Right hindlimb (tissue), 1 donor: ENCODE measurements at places on chromosomes 4 and X.
A peak's percentile ranks its signal among the peaks of the same experiment; 100 is the strongest.

- no peak for DNase-seq
Measured at GRCh38 chrX:31497086-31497485, 425.2 kb upstream of the FTHL17 start.

- DNase-seq: no peak
Measured at GRCh38 chr4:88826771-88827170, 129.1 kb upstream of the NAP1L5 start.

DNA sequence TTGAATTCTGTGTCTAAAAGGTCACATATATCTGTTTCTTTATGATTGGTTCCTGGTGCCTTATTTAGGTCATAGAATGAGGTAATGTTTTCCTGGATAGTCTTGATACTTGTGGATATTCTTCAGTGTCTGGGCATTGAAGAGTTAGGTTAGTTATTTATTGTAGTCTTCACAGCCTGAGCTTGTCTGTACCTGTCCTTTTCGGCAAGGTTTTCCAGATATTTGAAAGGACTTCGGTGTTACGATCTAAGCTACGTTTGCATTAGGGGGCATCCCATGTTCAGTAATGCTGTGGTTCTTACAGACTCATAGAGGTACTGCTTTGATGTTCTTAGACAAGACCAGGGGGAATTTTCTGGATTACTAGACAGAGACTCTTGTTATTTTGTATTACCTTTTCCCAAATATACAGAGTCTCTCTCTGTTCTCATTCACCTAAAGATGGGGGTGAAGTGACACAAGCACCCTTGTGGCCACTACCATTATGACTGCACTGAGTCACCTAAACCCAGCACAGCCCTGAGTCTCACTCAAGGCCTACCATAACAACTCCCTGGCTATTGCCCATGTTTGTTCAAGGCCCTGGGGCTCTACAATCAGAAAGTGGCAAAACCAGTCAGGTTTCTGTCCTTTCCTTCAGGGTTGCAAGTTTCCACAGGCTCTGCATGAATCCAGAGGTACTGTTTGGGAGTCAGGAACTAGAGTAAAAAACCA lies 30.1 kb upstream of the CYSLTR1 start:
- no peak for DNase-seq

DNA sequence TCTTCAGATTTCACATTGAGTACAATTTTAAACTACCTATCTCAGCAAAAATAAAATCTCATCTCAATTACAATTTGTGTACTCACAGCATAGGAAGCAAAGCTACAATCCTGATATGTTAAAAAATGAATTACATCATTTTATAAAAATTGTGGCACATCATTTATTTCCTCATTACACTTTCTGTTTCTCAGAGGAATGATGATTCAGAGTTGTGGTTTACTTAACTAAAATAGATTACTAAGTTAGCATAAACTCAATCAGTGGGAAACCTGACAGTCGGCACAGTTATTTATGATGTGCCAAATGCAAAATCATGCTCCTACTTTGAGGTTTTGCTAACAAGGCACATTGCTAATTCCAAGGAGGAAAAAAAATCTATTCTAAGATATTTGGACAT lies 325.0 kb downstream of the FBXO8 start:
- DNase-seq: no peak

DNA sequence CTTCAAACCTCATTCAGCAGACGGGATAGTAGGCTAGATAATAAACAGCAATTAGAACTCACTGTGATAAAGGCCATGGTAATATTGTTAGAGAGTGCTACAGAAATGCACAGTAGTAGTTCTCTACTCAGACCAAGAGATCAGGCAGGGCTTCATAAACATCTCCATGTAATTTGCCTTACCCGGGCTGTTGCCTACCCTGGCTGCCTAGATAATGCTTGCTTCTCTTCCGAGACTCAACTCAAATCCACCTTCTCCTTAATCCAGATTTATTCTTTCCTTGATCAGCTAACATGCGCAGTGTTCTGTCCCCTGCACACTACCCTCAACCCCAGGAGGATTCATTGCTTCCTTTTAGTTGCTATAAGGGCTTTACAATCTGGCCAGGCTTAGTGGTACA lies 21.8 kb downstream of the ANK2 start:
- no peak for DNase-seq

GRCh38 chr4:15385928-15386327 lies 41.9 kb upstream of the C1QTNF7 start:
- no peak for DNase-seq

GRCh38 chr4:18566970-18567799 lies 545.6 kb upstream of the LCORL start:
- DNase-seq: no peak

DNA sequence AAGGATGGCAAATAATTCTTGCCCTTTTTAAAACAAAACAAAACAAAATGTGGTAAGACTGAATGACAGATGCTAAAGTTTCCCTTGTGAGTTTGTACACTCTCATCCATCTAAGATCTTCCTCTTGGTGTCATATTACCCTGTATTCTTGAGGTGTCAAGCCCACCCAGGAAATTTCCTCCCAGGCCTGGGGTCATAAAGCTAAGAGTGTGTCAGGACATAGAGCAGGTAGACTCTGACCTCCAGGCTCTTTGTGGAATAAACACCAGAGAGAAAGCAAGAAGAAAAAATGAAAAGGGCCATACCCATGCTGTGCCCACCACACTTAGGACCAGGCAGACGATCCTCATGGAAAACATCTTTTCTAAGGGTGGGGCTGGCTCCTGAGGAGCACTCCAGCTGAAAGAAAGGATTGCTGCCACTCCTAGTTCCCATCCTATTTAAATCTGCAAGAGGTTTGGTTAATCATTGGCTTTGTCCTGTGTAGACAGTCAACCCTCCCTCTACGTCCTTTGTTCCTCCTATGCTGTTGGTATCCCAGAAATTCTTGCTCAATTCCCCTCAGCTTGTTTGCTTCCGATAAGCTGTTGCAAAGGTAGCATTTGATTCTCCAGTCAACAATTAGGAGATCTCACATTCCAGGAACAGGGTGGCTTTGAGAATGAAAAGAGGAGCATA lies at the start of gene FGA:
Gene FGA (minus strand): TSS at position 414 of the 678 bp plus-strand sequence. CDS start 55 bp downstream, at position 359.
- DNase-seq: no peak

DNA sequence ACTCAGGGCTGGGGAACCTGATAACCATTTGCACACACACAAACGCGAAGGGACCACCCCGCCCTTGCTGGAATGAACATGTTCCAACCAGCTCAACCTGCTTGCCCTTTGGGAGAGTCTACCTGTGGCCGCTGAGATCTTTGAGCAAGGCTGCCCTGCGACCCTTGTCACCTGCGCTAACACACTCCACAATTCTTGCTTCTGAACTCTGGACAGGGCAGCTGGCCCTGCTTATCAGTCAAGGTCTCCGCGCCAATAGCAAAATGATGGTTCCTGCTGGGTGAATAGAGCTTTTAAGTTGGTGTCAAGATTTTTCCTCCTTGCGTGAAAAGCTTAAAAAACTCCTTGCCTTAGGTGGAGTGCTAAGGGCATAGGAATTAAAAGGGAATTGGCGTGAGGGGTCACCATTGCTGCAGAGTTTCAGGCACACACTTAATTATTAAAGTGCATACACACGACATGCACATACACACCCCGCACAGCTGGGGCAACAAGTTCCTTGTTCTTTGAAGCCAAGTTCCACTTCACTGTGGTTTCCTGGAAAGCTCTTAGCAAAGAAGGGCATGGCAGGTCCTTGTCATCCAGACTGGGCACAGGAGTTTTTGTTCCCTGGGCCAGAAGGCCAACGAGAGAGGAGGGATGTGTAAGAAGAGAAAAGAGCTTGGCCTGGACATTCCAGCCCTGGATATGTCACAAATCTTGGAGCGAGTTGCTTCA lies 207.7 kb downstream of the STIM2 start:
- DNase-seq: no peak

DNA sequence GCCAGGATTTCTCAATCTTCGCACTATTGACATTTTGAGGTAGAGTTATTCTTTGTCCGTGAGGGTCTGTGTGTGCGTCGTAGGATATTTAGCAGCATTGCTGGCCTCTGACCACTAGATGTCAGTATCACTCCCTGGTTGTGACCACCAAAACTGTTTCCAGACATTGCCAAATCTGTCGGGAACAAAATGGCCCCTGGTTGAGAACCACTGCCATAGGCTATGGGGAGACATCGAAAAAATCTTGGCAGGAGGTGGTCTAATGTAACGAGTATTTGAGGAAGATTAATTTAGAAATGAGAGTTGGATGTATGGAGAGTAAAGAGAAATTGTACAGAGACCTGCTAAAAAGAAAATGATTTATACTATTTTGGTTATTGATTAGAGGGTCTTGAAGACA lies 108.4 kb downstream of the DOCK11 start:
- peak; percentile 36 for DNase-seq

GRCh38 chrX:110108381-110108821 lies 105.5 kb downstream of the TMEM164 start:
- no peak for DNase-seq

DNA sequence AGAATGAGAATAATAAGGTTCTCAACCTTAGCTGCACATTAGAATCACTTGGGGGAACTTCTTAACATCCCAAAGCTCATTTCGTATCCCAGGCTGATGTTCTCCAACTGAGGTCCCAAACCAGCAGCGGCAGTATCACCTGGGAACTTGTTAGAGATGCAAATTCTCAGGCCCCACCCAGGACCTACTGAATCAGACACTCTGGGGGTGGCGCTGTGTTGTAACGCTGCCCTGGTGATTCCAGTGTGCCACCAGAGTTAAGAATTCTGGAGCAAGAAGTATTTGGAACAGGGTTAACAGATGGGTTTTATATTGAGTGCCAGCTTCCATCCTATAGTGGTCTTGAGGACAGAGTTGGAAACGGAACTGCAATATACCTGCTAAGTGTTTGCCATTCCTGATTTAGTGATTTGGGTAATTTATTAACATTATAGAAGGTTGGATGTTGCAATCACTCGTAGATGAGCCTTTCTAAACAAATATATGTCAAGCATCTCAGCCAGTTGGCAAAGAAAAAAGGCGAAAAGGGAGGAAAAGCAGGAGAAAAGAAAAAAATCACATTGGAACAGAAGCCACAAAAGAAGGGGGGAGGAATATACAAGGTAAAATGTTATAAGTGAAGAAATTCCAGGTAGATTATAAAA lies 141.0 kb downstream of the ARX start:
- no peak for DNase-seq

- no peak for DNase-seq
Measured at GRCh38 chr4:101211146-101211553, 136.2 kb downstream of the PPP3CA start.

DNA sequence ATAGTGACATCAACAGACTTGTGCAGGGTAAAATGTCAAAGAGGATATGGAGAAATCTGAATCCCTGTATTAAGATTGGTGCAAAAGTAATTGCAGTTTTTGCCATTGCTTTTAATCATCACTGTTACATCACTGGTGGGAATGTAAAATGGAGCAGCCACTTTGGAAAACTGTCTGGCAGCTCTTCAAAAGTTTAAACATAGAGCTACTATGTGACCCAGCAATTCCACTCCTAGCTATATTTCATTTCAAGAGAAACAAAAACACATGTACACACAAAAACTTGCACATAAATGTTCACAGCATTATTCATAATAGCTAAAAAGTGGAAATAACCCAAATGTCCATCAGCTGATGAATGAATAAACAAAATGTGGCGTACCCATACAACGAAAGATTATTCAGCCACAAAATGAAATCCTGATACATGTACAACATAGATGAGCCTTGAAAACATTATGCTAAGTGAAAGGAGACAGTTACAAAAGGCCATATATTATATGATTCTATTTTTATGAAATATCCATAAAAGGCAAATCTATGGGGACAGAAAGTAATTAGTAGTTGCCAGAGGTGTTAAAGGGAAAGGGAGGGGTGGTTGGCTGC lies 106.4 kb downstream of the AMELX start:
- no peak for DNase-seq

- no peak for DNase-seq
Measured at GRCh38 chrX:12360383-12360782, 222.1 kb downstream of the FRMPD4 start.

DNA sequence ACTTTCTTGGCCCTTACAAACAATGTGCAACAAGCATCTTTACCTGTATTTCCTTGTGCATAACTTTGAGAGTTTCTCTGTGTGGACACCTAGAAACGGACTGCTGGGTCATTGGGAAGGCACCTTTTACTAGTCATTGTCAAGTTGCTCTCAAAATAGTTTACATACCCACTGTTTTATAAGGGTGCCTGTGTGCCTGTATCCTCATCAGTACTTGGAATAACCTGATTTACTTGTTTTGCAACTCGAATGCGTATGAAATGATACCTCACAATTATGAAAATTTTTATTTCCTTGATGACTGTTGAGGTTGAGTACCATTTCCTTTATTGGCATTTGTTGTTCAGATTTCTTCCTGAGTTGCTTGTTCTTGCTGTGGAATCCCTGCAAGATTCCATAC lies 150.8 kb downstream of the STIM2 start:
- DNase-seq: no peak

- DNase-seq: peak; percentile 35
Measured at GRCh38 chr4:26062215-26062614, 148.2 kb downstream of the SMIM20 start.

- no peak for DNase-seq
Measured at GRCh38 chr4:89023140-89023539, 33.8 kb downstream of the FAM13A start.

DNA sequence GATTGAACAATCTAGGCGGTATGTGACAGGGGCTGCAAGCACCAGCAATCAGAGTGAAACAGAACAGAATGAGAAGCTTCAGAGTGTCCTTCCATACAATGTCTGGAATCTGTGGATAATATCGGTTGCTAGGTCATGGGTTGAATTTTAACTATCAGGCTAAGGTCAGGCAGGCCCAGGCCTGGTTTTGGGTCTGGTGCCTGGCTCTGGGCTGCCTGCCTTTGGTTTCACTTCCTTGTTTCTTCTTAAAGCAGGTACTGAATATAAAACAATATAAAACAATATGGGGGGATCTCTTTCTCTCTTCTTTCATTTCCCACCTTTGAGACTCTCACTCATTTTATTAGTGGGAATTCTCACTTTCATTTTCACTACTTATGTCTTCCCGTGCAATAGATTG lies 962.0 kb downstream of the CCSER1 start:
- DNase-seq: no peak

GRCh38 chr4:124060261-124060918 lies 652.1 kb downstream of the ANKRD50 start:
- peak; percentile 77 for DNase-seq

DNA sequence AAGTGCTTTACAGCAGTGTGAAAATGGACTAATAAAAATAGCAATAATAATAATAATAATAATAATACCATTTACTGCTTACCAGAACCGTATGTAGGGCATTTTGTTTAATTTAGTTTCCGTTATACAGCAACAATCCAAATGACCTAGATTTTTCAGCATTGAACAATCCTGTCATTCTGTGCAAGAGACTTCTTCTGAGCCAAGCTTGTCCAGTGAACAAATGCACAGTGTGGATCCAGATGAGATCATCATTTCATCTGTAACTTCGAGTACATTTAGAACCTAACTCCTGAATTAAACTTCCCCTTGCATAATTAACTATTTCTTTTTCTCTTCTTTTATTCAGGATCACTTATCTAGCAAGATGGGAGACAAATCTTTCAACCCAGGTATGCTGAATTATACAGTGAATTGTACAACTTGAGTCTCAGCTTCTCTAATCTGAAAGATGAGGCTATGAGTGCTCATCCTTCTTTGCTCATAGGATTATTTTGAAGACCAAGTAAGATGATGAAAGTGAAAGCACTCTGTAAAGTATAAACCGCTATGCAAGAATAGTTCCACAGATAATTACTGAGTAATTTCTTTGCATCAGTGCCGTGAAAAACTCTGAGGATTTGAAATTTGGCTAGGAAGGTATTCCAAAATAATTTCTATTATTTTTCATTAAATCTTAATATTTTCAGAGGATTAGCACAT lies 6.6 kb downstream of the CLNK start:
- no peak for DNase-seq

- DNase-seq: no peak
Measured at GRCh38 chr4:2781911-2782310, 11.0 kb upstream of the SH3BP2 start.

GRCh38 chrX:13043138-13043537 lies 1.3 kb downstream of the FAM9C start:
- DNase-seq: no peak
